Stimulated activated CD8-positive, alpha-beta memory T cell treated with anti-CD3 and anti-CD28 coated beads, Interleukin-15, amount 100 ng/mL, for 48 hours (primary cell): ENCODE measurements at places on chromosomes 4 and X.

DNA sequence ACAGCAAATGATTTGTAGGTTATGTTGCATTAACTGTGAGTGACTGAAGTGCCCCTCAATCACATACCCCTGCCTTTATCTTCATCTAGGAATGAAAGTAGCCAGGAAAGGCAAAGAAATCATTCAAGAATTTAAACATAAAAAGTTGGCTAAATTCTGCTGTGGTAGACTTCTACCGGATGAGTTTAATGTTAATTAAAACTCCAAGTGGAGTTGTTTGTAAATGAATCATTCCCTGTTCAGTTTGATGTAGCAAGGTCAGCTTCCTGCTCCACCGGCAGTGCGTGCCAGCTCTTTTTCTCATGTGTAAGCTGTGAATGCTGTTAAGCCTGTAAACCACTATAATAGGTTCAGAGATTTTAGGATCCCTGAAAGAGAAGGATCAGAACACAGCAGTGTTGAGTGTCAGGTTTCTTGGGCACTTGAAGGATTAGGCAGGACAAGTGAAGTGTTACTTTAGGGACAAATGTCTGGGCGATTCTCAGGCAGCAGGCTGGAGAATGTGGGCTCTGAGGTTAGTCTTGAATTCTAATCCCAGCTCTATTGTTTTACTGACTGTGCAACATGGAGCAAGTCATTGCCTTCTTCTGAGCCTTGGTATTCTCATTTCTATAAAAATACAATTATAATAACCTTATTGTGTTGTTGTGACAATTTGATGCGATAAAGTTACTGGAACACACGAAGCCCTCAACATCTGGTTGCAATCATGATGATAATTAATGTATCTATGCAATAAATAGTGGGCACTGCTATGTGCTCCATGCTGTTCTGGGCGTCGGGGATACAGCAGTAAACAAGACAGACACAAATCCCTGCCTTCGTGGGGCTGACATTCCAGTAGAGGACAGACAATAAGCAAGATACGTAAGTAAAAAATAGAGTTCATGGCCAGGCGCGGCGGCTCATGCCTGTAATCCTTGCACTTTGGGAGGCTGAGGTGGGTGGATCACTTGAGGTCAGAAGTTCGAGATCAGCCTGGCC is 112.0 kb downstream of the SHROOM3 start:
- DNase-seq: no peak

GRCh38 chr4:20662851-20663250 is 37.4 kb upstream of the PACRGL start:
- DNase-seq: no peak

GRCh38 chr4:7326693-7327340 is 107.9 kb downstream of the PSAPL1 start:
- DNase-seq: no peak

DNA sequence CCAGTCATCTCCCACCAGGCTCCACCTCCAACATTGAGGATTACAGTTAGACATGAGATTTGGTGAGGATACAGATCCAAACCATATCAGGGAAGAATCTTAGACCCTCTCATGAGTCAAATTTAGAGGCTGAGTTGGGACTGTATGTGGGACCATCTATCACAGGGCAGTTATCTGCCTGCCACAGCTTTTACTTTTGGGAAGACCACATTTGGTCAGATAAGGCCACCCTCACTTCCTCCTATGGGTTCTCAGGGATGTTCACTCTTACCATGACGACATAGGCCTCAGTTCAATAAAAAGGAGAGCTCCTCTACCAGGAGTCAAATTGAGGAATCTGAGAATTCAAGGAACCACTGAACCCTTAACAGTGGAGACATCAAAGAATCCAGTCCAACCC is 2.1 kb downstream of the MAGEB2 start:
- DNase-seq: no peak

DNA sequence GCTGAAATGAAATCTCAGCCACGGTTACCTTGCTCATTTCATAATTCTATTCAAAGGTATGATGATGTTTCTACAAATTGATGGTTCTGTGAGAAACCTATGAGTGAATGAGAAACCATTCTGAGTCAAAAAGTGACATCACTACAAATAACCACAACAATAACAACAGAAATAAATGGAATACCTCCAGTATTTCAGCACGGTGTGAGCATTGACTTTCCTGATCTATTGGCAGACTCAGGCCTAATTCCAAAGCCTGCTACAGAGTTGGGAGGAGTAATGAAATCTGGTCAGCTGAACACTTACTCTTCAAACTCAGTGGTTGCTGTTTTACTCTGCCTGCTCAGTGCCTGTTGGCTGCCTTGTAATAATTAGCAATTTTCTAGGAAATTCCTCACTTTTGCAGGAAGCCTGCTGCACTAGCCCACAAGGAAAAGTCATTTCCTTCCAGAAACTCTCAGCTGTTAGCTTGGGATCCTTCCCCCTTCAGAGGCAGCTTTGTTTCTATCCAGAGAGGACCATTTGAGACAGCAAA is 18.8 kb upstream of the SYNPO2 start:
- no peak for DNase-seq

DNA sequence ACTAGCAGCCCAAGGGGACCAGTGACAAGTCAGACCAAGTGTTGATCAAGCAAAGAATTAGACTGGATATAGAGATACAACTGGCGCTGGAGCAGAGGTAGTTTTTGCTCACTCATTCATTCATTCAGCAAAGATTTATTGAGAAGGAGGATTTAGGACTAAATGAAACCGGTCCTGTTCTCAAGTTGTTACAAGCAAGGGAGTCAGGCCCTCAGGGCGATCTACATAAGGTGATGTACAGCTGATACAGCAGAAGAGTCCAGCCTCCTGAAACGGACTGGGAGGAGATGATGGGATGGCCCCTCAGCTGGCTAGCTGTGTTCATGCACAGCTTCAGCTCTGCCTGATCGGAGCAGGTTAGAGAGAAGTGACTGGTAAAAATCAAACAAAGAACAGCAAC is 242.4 kb downstream of the FBXW7 start:
- no peak for DNase-seq

GRCh38 chr4:103156106-103156505 is 42.0 kb downstream of the CENPE start:
- no peak for DNase-seq

DNA sequence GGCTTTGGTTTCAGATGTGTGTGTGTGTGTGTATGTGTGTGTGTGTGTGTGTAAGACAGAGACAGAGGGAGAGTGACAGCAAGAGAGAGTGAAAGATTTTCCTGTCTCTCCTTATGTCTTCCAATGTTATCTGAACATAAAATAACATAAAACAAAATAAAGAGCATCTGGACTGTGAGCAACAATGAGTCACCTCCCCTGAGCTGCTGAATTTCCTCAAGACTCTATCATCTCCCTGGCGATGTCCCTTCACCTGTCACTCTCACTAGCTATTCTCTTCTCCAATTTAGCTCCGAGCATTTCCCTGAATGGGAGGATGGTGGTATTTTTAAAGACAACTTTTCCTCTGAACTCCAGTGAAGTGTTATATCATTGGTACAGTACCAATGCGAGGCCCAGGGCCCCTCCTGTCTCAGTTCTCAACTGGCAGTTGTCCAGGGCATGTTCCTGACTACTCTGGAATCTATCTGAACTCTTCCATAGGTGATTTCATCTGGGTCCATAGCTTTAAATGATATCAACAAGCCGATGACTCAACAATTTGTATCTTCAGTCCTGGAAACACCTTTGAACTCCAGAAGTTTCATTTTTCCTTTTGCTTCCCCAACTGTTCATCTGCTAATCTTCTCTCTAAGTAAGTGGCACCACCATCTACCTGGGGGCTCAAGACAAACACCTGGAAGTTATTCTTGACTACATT is 195.0 kb upstream of the CLNK start:
- DNase-seq: no peak

- no peak for DNase-seq
These were observed 91.2 kb downstream of the RLIM start for GRCh38 chrX:74523224-74523623.

DNA sequence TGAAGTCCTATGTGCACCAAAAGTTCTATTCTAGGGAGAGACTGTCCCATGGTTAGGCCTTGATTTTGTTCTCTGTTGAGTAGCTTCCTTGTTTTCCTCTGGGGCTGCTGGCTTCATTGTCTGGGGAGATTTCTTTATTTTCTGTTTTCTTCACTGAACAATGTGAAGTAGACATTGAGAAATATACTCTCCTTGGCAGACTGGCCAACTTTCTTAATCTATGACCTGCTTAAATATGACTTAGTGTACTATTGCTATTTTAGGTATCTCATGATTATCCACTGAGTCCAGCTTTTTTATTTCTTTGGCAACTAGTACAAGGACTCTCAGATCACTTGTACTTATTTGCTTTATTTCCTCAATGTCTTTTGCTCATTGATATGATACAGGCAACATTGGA is 1594.6 kb downstream of the ARAP2 start:
- DNase-seq: no peak

DNA sequence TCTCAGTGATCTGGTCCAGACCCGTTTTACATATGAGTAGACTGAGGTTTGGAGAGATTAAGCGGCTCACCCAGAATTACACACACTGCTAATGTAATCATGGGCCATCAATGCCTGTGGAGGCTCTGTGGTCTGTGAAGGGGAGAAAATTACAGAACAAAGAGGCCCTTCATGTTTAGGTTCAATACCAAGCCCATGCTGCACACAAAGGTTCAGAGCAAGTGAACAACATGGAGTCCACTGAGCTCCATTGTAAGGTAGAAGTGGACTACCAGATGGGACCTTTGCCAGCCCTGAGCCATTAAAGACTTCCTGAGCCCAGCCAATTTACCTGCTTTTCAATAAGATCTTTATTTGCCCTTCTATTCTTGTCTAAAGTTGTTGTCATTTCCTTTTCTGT is 109.8 kb downstream of the LUZP4 start:
- DNase-seq: no peak

GRCh38 chr4:153022241-153022715 is 86.2 kb downstream of the FHDC1 start:
- DNase-seq: no peak

GRCh38 chr4:128835498-128836222 is 26.2 kb downstream of the JADE1 start:
- no peak for DNase-seq

- DNase-seq: no peak
These were observed 26.5 kb downstream of the DCHS2 start for GRCh38 chr4:154465085-154465484.

DNA sequence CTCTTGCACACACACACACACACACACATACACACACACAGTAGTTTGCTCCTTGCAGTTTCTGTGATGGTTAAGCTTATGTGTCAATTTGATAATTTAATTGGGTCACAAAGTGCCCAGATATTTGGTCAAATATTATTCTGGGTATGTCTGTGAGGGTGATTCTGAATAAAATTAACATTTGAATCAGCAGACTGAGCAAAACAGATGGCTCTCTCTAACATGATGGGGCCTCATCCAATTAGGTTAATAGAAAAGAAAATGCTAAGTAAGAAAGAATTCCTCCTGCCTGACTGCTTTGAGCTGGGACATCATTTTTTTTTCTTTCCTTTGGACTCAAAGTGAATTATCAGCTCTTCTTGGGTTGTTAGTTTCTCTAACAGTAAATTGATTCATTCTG is 191.2 kb upstream of the INTU start:
- DNase-seq: no peak

DNA sequence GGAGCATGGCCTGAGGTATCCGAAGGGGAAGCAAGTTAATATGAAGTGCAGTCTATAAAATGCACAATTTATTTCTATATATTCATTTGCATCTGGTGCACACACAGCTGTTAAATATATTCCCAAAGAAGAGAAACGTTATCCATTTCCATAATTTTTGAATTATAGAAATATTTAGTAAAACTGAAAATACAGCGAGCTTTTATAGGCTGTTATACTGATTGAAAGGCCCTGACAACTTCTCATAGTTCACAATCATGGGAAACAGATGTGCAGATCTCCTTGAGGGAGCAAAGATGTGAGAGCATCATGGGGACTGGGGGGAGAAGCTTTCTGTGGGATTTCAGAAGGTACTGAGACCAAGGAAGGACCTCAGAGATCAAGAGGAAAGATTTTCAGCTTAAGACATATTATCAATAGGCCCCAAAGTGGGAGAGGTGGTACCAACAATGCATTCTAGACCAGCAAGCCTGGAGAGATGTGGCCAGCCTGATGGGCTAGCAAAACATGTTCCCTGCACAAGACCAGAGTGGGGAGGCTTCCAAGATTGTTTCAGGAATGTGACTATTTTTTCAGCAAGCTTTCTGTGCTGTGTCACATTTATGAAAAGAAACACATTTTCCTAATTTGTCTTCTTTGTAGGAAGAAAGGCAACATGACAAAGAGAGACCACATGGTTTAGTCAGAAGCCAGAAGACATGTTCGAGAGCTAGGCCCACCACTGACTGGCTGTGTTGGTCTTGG is 256.0 kb upstream of the SFRP2 start:
- DNase-seq: no peak

GRCh38 chr4:108547682-108548081 is 72.7 kb upstream of the RPL34 start:
- no peak for DNase-seq

- no peak for DNase-seq
These were observed 20.6 kb downstream of the FAM47E start for GRCh38 chr4:76272073-76272472.

GRCh38 chrX:123968383-123969050 is 7.0 kb downstream of the STAG2 start:
- DNase-seq: no peak

- no peak for DNase-seq
These were observed 105.9 kb upstream of the SLC7A11 start for GRCh38 chr4:138348055-138348454.

GRCh38 chrX:17882680-17883079 is 21.6 kb upstream of the RAI2 start:
- DNase-seq: no peak

DNA sequence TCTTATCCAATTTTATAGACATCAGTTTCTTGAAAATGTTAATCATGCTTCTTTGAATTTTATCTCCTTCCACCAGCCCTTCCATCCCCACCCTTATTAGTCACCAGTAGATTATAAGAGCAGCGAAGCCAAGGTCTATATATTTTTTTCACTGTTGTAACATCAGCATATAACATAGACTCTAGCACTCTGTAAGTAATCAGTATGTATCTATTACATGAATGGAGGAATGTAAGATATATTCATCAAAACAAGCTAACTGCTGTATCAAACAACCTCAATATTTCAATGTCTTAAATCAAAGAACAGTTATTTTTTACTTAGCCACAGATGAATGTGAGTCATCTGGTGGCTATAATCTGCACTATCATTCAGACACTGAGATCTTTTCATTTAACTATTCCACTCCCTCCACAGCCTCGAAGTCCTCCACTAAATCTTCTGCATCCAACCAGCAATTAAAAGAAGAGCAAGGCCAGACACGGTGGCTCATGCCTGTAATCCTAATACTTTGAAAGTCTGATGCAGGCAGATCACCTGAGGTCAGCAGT is 178.9 kb downstream of the CENPC start:
- DNase-seq: no peak

- DNase-seq: no peak
These were observed 40.1 kb upstream of the PASD1 start for GRCh38 chrX:151523351-151523750.

DNA sequence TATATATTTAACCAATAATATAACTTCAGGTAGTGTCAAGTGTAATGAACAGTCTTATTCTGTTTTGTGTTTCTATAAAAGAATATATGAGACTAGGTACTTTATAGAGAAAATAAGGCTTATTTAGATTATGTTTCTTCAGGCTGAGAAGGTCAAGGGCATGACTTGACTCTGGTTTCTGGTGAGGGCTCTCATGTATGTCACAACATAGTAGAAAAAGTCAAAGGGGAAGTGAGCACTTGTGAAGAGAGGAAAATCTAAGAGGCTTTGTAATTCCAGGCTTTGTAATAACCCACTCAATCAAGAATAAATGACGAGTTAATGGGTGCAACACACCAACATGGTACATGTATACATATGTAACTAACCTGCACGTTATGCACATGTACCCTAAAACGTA is 27.6 kb downstream of the PRR32 start:
- DNase-seq: no peak
